ENCODE measurements at places on chromosomes 16 and 17.

- ATAC-seq: no peak
These were observed 26.8 kb downstream of the RNF157 start for GRCh38 chr17:76213491-76213890.

DNA sequence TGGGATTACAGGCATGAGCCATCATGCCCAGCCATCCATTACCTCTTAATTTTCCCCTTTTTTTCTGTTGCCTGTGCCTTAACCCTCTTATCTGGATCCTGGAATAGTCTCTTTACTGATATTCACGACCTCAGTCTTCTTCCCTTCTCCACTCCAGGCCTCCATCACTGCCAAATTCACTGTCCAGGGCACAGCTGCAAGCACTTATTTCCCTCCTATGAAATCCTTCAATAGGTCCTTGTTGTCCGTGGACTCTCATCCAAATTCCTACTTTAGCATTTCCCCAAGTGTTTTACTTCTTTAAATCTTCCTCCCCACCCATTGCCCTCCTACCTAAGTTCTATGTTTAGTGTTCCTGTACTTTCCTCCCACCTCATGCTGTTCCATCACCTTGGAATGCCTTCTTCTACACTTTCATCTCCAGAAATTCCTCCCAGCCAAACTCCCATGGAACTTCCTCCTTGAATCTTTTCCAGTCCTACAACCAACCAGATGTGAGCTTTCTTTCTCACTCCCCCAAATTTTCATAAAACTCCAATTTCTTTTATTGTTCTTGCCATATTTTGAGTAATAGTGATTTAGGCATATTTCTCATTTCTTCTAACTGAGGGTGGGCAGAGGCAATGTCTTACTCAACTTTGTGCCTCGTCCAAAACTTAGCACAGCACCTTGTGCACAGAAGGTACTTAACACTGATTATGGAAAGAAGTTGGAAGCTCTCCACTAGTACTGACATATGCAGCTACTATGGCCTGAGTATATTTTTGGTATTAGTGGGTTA, 35.3 kb downstream of the FAM20A start:
- ATAC-seq: no peak

GRCh38 chr17:60468371-60468770, 46.1 kb downstream of the CHCT1 start:
- ATAC-seq: no peak

GRCh38 chr16:48318630-48319029, 66.6 kb downstream of the SIAH1 start:
- ATAC-seq: no peak

GRCh38 chr16:57299009-57299718, 14.7 kb upstream of the PLLP start:
- peak; percentile 65 for ATAC-seq

DNA sequence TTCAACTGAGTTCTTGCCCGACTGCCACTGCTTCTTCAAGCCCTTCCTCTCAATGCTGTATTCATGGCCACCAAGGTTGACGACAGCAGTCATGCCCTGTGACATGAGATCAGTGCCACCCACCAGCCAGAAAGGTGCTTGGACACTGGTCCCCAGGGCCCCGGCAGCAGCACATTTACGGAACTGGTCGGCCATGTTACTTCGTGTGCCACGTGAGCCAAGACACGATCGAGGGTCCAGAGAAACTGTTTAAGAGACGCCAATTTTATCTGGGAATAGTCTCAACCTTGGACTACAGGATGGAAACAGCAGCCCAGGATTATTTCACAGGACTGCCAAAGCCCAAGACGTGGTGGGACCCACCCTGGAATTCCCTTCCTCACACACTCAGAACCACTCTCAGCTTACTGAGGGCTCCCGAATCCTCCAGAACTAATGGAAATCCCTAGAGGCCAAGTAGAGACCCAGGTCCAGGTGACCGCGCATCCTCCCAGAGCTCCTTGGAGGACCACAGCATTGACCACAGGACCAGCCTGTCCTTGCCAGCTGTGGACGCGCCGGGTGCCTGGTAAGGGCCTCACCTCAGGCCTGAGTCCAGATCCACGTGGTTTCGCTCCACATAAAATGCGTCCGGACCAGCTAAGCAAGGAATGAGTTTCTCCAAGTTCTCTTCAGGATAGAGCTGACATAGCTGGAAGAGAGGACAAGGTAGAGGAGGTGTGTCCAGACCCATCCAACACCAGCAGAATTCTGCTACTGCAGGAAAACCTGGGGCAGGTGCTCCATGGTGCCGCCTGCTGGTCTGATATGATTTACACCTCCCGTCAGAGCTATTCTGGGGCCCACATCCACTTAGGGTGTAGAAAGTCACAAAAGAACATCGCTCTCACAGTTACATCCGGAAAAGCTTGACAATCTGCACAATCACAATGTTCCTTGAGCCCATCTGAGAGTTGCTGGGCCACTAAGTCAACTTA, 28.2 kb downstream of the MAP1LC3B start:
- ATAC-seq: no peak

DNA sequence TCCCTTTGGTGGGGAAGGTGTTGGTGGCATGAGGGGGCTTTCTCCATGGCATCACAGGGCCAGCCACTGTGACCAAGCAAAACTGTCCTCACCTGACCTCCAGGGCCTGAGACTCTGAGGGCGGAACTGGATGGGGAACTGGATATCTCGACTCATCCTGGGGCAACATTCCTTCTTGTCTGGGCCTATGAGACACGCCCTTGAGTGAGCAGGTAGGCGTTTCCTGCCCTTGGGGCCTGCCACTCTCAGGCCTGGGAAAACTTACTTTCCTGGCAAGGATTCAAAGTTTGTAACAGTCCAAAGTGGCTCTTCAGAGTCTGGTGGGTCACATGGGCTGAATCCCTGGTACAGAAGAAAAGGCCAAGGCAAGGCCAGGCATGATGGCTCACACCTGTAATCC, 9.6 kb downstream of the MT1X start:
- peak; percentile 85 for ATAC-seq

DNA sequence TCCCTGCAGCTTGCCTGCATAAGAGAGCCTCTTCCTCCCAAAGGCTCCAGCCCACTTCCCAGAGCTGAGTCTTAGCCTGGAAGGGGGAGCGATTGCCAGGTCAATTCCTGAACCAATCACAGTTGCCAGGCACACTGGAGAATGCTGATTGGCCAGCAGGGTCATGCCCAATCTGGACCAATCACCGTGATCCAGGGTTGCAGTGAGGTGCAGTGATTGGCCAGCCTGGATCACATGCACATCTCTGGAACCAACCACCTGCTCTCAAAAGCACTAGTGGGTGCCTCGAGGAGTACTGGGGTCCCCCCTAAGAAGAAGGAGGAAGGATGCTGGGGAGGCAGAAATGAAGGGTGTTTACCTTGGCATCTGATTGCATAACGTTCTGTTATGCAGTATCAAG, 18.4 kb downstream of the NAGPA start:
- ATAC-seq: peak; percentile 38
